ENCODE measurements at places on chromosomes 7 and 10.

GRCh38 chr7:87216701-87217508, 2.6 kb downstream of the TMEM243 start:
- no peak for DNase-seq

GRCh38 chr7:43142703-43143102, 30.3 kb downstream of the HECW1 start:
- no peak for DNase-seq

DNA sequence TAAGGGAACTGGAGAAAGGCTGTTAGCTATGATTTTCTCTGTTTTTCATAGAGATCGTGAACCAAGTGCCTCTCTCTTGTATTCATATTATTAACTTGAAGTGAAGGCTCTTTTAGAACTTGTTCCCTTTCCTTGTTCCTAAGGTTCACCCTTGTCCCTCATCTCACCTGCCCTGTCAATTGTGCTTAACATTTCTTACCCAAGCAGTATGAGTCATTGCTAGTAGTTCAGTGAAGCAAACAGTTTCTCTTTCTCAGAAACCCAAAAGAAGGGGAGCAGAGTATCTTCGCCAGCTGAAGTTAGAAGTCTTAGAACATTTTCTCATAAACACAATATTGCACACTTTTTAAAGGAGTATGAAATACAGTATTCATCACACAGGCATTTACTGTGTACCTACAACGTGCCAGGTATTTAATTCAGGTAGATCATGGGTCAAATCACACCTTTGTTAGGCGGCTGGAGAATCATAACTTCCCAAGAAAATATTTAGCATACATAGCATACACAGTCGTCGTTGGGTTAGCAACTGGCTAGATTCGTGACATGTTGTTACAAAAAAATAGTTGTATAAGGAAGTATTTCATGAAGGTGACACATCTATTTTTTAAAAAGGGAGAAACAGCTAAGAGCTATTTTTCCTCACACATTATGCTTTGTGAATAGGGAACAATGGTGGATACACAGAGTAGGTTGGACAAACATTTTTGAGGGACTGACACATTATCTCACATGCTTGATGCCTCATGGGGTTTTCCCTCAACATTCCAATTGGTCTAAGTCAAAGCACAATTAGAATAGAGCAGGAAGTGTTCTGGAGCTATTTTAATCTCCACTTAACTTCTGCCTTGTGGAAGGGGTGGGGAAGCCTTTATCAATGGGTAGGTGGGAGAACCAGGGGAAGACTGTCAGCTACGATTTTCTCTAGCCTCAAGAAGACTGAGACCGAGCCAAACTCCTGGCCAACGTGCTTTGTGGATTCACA, 13.2 kb downstream of the HDAC9 start:
- DNase-seq, result no peak

DNA sequence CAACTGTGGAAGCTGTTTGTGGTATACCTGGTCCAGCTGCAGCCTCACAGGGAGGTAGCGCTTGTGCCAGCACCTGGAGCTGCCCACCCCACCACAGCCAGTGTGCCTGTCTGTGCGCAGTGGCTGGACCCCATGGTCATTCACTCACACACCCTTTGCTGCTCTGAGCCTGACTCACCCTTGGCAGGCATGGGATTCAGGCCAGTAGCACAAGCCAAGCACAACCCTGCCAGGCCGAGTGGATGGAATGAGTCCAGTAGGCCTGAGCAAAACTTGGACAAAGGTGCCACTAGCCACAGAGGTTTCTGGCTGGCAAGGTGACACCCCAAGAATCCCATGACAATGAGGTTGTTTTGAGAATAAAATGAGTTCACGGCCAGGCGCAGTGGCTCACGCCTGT, 19.0 kb downstream of the RBM48 start:
- no peak for DNase-seq

- DNase-seq, result no peak
Measured at GRCh38 chr7:11701829-11702560, 130.0 kb downstream of the THSD7A start.

DNA sequence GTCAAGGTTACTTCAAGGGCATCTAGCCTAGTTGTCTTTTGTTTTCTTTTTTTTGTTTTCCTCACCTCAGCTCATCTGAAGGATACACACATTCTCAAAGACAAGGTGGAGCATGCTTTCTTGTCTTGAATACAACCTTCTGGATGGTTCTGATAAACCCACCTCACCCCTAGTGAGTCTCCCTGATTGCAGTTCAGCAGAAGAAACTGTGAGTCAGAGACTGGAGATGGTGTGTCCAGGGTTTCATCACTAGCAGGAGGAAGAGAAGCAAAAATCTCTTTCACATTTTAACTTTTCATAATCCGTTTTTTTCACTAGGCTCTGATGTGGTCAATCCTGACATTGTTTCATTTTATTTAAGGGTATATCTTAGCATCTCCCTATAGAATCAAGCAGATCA, 143.0 kb upstream of the NRBF2 start:
- no peak for DNase-seq

GRCh38 chr7:80781561-80781979, 137.3 kb downstream of the SEMA3C start:
- no peak for DNase-seq
